ENCODE measurements at places on chromosomes 16 and 17.

DNA sequence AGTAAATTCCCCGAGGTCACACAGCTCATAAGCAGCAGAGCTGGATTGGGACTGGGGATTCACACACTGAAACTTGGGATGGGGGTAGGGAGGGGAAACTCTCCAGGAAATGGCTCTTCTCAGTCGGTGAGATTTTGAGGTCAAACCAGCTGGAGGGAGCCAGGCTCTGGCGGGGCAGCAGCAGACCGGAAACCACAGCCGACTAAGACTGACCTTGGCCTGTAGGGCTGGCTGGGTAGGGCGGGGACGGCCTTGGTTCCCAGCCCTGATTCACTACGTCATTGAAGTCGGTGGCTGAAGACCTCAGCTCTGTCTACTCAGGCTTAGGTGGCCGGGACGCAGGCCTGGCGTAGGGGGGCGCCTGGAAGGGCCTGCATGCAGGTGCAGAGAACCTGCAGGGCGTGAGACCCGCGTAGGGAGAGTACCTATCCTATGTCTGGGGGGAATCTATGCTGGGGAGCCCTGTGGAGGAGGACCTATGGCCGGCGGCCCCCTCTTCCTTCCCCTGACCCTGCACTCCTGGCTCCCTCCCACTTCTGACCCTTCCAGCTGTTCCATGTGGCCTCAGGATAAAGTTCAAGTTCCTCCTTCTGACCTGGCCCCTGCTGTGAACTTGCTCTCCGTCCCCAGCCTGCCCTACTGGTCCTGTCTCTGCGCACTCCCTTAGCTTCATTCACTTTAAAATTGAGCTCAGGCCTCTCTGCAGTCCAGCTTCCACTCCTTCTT, 11.9 kb upstream of the SLC4A1 start:
- DNase-seq, result no peak

DNA sequence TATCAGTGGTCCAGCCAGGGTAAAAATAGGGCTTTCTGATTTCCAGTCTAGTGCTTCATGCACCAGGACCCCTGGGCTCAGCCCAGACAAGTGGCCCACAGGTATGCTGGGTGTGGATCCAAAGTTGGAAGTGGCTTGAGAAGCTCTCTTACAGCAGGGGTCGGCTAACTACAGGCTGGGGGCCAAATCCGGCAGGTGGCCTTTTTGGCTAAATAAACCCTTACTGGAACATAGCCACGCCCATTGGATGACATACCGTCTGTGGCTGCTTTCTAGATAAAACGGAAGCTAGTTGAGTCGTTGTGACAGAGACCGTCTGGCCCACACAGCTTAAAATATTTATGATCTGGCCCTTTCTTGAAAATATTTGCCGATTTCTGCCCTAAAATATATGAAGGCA, 119.0 kb upstream of the CDC42EP4 start:
- no peak for DNase-seq

- DNase-seq, result peak; percentile 19
These were observed 188.2 kb downstream of the FTO start for GRCh38 chr16:53892155-53892554.

GRCh38 chr16:14509055-14509454, 121.0 kb downstream of the PARN start:
- no peak for DNase-seq

DNA sequence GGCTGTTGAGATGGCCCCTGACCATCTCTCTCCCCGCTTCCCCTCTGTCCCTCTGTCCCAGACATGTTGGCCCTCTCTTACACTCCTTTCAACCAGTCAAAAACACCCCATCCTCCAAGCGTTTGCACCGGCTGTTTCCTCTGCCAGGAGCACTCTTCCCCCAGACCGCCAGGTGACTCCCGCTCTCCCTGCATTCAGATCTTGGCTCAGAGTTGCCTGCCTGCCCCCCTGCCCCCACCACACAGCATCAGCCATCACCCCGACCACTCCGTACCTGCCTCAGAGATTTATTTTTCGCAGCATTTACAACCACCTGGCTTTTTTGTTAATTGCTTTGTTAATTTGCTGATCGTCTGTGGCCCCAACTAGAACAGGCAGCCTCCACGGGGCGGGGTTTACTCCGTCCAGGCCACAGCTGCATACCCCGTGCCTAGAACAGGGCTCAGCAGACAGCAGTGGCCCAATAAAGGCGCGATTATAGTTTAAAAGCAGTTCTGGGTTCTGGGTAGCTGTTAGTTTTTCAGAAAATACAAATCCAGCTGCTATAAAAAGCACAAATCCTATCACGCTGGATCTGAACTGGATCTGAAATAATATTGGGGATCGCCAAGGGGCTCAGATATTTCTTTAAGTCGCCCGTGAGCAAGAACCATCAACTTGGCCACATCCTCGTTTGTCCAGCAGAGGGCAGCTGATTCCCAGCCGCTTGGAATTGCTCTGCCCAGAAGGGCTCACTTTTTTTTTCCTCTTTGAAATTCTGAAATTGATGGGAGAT, 173.6 kb downstream of the IRF8 start:
- DNase-seq, result peak; percentile 21

GRCh38 chr17:8447799-8448198, 12.1 kb downstream of the NDEL1 start:
- no peak for DNase-seq

DNA sequence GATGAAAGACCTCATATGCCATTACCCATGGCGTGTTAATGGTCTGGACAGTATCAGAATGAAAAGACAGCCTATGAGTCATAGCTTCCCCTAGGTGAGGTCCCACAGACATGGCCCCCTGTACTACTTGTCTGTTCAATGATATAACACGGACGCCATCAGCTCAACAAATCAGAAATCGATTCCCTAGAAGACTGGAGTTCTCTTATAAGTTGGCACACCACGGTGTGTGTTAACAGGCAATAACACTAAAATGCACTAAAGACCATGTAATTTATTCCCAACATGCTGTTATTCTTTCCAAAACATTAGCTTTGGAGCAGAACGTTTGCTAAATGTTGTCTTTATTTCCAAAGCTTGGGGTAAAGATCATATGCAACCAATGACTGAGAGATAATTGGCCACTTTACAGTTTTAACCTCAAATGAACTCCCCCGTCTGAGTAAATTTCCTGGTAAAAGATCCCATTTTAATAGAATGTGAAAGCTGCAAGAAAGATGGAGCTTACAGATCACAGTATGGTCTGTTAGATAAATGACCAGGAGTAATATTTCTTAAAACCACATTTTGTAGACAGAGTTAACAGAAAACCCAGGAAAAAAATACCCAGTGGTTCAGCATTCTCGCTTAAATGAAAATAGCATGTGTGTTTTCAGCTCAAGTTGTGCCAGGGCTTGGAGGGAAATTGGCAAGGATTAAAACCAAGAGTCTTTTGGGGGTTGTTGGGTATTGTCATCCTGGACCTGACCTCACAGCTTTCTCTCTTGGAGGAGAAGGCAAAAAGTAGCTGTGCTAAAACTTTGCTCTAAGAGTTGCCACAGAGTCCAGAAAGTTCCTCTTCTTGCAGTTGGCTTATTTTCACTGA, 65.9 kb downstream of the PCTP start:
- DNase-seq, result no peak

- DNase-seq, result no peak
These were observed 3.6 kb upstream of the FBXO47 start for GRCh38 chr17:38970804-38971203.

- DNase-seq, result no peak
These were observed 208.2 kb downstream of the C16orf78 start for GRCh38 chr16:49581630-49582298.

- DNase-seq, result no peak
These were observed 31.7 kb downstream of the GJC1 start for GRCh38 chr17:44798356-44798755.

DNA sequence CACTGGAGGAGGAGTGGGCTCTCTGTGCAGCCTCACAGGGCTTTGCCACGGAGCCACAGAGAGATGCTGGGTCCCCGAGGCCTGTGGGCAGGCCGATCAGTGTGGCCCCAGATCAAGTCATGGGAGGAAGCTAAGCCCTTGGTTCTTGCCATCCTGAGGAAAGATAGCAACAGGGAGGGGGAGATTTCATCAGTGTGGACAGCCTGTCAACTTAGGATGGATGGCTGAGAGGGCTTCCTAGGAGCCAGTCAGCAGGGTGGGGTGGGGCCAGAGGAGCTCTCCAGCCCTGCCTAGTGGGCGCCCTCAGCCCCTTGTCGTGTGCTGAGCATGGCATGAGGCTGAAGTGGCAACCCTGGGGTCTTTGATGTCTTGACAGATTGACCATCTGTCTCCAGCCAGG, 3.9 kb downstream of the NXPH3 start:
- no peak for DNase-seq

DNA sequence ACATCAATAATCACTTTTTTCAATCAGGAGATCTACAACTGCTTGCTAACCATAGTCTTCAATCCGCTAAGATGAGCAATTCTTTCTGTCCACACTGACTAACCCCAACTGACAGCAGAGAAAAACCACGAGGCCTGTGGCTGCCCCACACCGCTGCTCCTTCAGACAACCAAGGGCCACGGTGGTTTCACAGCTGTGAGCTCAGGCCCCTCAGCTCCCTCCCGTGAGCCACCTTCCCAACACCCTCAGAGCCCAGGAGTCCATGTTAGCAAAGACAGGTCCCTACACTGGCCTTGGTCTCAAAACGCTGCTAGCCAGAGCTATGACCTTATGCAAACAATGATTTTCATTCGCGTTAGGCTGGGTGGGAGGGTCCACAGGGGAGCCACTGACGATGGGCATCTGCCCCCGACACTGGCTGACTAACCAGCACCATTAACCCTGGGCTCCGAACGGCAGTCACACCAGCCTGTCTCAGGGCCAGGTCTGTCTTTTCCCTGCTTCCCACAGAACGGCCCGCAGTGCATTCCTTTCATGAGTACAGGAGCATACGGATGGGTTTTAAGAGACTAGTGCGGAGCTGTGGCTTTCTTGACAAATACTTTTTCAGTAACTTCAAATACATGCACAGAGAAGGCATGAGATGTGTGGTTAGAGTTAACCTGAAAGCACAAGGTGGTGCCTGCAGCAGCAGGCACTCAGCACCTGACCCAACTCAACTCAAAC, 67.3 kb downstream of the ANKRD11 start:
- DNase-seq, result no peak

DNA sequence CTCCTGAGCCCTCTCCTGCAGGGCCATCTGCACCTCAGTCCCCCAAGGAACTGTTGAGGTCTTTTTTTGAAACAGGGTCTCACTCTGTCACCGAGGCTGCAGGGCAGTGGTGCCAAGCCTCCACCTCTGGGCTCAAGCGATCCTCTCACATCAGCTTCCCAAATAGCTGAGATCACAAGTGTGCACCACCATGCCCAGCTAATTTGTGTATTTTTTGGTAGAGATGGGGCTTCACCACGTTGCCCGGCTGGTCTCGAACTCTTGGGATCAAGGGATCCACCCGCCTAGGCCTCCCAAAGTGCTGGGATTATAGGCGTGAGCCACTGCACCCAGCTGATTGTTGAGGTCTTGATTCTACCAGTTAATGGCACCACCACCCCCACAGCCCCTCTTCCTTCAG, 27.9 kb upstream of the ENDOV start:
- DNase-seq, result no peak

DNA sequence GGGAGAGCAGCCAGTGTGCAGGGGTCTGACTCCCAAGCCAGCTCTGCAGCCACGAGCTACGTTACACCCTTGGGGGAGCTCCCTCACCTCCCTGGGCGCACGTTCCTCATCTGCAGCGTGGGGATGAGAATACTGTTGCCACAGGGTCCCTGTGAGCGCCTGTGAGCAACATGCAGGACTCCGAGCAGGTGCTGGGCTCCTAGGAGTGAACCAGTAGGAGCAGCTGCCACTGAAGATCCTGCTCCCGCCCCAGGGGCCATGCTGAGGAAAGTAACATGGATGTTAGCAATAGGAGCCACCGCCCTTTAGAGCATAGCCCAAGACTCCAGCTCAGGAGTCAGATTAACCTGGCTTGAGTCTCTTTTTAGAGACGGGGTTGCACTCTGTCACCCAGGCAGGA, 15.9 kb downstream of the DNAAF1 start:
- DNase-seq, result no peak

DNA sequence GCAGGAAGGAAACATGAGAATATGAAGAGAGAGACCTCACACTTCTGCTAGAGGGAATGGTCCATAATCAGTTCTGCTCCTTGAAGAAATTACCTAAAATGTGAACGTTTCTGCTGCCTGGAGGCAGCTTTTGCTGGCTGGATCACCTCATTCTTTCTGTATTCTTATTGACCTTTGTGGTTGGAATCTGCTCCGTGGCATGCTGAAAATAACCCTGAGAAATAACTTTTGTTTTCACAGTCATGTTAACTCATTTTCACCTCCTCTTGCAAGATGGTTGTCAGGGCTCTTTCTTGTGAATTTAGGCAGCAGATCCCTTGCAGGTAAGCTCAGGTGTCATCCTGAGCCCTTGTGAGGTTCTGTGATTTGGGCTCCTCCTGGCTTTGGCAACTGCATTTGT, 70.2 kb downstream of the IRF8 start:
- no peak for DNase-seq

DNA sequence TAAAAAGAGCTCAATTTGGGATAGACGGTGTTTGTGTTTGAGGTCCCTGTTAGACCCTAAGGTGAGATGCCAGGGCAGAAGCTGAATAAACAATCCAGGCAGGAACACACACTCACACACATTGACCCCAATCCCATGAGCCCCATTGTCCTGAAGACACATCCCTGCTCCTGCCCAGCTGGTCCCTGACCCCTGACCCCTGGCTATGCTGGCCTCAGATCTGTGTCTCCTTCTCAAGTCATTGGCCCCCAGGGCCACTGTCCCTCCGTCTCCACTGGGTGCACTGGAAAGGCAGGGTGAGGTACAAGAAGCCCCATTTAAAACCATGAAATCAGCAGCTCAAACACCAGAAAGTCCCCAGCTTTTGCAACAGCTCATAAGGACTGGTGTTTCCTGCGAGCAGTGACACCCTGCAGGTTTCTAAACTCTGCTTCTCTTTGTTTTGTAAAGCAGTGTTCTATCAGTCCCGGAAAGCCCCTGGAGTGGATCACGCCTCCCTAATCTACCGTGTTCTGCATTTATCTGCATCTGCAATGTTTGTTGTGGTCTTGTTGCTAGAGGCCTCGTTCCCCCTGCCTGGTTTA, 18.0 kb upstream of the ASGR2 start:
- no peak for DNase-seq

- DNase-seq, result no peak
These were observed 1.4 kb upstream of the TXNDC11 start for GRCh38 chr16:11744075-11744470.

GRCh38 chr16:3175157-3176093, 12.6 kb upstream of the OR1F1 start:
- no peak for DNase-seq

DNA sequence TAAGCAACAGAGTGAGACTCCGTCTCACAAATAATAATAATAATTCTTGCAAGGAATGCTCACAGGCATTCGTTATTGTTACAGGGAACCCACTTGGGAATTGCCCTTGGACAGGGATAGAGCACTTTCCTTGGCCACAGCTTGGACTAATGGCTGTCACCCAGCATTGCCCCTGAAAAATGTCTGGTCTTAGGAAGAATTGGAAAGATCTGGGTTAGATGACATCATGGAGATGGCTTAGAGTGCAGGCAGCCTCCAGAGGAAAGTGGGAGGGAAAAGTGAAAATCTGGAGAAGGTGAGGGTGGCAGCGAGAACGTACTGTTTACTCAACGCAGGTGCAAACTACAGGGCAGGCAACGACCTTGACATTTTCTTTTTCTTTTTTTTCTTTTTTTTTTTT, 59.3 kb upstream of the MRTFB start:
- no peak for DNase-seq

All from stimulated activated CD4-positive, alpha-beta T cell treated with anti-CD3 and anti-CD28 coated beads, Interleukin-1b, Interleukin-23, amount 100 ng/mL, for 24 hours (primary cell).